NCI-H510A treated with DMSO at 0.1 percent for 48 hours (cell line): ENCODE measurements at places on chromosomes 11 and 22.

GRCh38 chr11:116066777-116067176 is 562.6 kb upstream of the CADM1 start:
- DNase-seq = no peak

- no peak for DNase-seq
These were observed 96.1 kb downstream of the SHANK2 start for GRCh38 chr11:71156301-71156700.

DNA sequence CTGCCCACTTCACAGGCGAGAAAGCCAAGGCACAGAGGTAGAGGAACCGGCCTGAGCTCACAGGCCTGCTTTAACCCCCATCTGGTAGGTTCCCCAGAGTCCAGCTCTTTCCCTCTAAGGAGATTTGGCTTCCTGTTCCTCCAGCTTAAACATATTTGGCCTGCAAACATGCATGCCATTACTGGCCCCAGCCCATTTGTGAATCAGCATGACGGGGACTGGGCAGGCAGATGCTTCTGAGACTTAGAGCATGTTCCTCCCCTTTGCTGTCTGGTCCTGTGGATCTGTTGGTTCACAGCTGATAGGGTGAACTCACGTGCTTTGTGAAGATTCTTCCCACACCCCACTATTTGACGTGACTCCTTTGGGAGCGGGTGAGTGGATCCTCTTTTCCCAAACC is 12.6 kb downstream of the CHST1 start:
- no peak for DNase-seq

- DNase-seq = no peak
These were observed 458.4 kb upstream of the CCDC179 start for GRCh38 chr11:23318670-23319069.

GRCh38 chr11:72482211-72482812 is 48.0 kb upstream of the CLPB start:
- DNase-seq = peak; percentile 78

DNA sequence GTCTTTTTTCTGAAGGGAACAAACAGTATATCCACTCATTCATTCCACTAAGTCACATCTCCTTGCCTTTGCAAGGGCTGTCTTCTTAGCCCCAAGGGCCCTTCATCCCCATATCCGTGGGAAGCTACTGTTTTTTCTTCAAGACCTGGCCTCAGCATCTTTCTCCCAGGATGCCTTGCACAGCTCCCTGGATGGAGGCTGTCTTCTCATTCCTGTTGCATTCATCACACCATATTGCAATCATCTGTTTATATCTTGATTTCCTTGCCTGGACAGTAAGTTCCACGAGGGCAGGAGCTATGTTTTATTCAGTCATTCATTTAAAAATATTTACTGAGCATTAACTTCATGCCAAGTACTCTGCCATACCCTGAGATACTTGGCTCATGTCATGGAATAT is 29.3 kb upstream of the NECTIN1 start:
- DNase-seq = no peak

- DNase-seq = no peak
These were observed 8.6 kb downstream of the C11orf91 start for GRCh38 chr11:33692013-33692504.

DNA sequence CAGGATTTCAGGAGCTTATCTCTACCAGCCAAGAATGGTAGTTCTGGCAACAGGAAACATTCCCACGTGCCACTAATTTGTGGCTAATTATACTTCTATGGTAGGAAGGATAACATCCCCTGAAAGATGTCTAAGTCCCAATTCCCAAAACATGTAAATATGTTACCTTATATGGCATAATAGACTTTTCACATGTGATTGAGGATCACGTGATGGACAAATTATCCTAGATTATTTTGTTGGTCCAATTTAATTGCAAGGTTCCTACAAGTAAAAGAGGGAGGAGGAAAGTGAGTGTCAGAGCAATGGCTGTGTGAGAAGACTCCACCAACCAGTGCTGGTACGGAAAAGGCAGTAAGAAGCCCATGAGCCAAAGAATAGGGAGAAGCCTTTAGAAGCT is 9.9 kb upstream of the MSANTD4 start:
- no peak for DNase-seq

GRCh38 chr22:42994917-42995562 is 19.9 kb downstream of the PACSIN2 start:
- no peak for DNase-seq

- DNase-seq = no peak
These were observed 1476.5 kb downstream of the TBC1D22A start for GRCh38 chr22:48238966-48239365.

- no peak for DNase-seq
These were observed 19.2 kb downstream of the DHCR7 start for GRCh38 chr11:71428861-71429435.

GRCh38 chr11:90321018-90321417 is 98.2 kb upstream of the CHORDC1 start:
- no peak for DNase-seq

- DNase-seq = no peak
These were observed 121.1 kb downstream of the KCNC1 start for GRCh38 chr11:17855531-17856290.

DNA sequence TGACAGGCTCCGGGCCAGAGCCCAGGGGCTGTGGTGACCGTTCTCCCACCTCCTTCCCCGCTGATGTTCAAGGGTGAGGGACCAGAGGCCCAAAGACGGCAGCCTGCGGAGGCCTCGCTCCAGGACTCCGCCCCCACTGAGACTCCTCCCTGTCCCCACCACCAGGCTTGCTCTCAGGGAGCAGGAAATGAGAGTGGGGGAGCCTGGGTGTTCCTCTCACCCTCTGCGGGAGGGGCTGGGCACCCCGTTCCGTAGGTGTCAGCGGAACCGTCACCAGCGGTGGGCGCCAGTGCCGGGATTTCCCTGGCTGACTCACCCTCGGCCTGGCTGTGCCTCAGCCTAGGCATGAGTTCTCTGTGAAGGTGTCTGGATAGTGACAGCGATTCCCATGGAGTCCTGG is 15.7 kb downstream of the DAGLA start:
- peak; percentile 49 for DNase-seq

- no peak for DNase-seq
These were observed 53.5 kb downstream of the TUG1 start for GRCh38 chr22:31022516-31022915.

- DNase-seq = no peak
These were observed 11.7 kb downstream of the SAA1 start for GRCh38 chr11:18277565-18278271.
